ENCODE measurements at places on chromosomes 4 and X.
A peak's percentile ranks its signal among the peaks of the same experiment; 100 is the strongest.

DNA sequence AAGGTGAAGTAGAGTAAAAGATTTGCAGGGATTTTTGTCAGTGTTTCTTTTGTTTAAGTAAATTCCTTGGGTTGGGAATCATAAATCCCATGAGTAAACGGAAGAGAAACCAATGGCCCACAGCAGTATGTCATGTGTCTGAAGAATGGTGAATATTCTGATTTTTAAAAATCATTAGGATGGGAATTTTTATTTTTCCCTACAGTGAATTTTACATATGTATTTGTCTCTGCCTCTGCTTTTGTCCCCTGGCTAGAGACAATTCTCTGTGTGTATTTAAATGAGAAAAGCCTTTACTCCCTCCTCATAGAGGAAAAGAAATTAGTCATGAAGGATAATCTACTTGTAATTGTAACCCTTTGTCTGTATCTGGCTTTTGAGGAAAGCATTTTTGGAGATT lies 152.1 kb downstream of the THOC2 start:
- DNase-seq: no peak

DNA sequence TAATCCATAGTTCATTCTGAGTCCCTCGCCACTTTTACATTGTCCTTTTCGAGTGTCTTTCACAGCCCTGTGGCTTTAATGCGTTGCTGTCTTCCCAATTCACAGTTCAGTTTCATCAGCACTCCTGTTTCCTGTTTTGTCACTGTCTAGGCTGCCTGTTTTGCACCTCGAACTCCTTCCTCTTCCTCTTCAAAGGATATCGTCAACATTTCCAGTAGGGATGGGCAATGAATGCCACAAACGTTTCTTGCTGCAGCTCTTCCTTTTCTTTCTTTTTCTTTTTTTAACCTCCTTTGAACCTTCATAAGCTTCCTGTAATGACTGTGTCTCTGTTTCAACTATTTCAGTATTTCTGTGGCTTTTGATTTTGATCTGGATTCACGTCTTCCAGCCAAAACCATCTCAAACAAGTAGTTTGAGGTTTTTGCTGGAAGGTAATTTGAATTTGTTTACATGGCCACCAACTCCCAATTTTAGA lies 105.4 kb downstream of the ANXA3 start:
- DNase-seq: no peak

GRCh38 chrX:111007238-111007637 lies 88.8 kb upstream of the PAK3 start:
- no peak for DNase-seq

DNA sequence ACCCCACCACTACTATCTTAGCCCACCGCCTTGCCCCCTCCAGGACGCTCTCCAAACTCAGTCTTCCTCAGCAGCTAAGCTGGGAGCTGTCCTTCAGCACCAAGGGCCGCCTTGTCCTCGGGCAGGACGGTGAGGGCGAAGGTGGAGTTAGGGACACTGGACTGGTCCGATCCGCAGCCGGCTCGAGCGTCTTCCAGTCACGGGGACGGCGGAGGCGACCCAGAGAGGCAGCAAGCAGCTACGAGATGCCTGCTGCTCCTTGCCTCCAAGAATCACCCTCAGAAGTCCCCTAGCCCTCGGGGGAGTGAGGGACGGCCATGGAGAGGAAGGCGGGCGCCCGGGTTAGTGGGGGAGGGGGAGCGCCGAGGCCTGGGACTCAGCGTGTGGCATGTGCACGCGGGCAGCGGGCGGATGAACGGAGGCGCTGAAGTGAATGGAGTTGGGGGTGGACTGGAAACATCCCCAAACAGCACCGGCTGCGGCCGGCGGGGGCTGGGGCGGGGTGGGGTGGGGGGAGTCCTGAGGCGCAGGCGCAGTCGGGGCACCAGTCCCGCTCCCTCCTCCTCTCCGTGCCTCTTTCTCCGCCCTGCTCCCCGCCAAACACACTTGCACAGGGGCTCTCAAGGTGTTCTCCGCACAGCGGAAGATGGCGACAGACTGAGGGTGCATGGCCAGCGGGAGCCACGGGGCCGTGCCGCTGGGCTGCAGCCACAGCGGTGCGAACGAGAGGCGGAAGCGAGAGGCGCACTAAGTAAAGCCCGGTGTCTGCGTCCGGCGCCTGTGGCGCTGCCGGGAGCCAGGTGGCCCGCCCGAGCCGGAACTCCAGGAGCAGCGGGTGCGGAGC lies at the start of gene NALF2:
TSS of gene NALF2 (plus strand) at position 545 of the 844 bp plus-strand sequence. CDS start 957 bp downstream, outside the sequence.
- DNase-seq: no peak

DNA sequence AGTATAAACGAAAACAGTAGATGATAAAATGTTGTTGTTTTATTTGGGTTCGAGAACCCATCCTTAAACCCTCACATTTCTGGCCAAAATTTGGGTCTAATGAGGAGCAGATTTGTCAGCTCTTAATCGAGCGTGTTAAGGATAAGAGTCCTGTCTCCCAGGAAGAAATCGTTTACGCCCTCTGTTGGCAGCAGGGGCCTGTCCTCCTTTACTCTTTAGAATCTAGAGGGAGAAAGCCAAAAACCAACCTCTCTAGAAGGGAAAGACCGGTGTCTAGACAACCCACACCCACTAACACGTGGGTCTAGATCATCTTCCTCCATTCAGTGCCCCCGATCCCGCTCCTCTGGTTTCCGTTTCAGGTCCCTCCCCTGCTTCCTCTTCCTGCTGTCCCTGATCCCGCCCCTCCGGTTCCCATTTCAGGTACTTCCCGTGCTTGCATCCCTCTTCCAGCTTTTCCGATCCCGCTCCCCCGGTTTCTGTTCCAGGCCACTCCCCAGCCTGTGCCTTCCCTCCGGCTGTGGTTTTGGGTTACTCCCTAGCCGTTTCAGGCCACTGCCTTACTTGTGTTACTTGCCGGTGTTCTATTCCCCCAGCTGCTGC lies 339.1 kb downstream of the PAPSS1 start:
- DNase-seq: no peak

GRCh38 chrX:101258259-101258581 lies 32.9 kb downstream of the TAF7L start:
- no peak for DNase-seq

DNA sequence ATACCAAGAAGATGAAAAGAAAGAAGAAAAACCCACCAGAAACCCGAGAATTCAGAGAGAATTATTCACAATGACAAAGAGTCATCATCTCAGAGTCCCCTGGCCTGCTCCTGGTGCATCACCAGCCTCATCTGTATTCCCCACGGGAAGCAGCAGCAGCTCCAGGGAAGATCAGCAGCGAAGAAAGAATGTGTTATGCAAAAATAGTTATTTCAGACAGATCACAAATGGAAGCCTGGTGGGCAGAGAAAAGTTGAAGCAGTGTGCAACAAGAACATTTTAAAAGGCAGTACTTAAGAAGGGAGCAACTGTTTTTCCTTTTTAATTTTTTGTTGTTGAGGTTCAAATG lies 189.2 kb downstream of the PPP3CA start:
- no peak for DNase-seq

DNA sequence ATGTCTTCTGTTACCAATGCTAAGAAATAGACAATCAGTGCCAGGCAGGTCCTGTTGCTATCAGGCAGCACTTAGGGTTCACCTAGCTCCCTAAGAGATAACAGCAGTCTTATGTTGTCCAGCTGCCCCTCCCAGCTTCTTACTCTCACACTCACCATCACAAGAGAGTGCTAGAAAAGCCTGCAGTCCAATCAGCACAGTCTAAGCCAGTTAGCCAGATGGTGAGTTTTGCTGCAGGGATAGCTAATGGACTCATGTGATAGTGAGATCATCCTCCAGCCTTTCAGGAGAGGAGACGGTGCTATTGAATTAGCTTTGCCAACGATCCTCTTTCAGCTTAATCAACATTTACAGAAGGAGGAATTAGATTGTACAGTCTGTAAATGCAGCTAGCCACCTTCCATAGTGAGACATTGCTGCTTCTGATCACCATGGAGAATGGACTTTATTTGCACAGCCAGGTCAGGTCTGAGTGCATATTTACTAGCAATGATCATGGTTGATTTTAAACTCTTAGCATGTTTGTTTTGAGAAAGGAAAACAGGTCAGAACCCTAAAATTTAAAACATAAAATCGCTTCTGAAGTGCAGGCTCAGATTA lies 438.3 kb downstream of the CENPC start:
- DNase-seq: no peak

GRCh38 chr4:189279188-189279587 lies 661.5 kb upstream of the FRG1 start:
- DNase-seq: no peak

DNA sequence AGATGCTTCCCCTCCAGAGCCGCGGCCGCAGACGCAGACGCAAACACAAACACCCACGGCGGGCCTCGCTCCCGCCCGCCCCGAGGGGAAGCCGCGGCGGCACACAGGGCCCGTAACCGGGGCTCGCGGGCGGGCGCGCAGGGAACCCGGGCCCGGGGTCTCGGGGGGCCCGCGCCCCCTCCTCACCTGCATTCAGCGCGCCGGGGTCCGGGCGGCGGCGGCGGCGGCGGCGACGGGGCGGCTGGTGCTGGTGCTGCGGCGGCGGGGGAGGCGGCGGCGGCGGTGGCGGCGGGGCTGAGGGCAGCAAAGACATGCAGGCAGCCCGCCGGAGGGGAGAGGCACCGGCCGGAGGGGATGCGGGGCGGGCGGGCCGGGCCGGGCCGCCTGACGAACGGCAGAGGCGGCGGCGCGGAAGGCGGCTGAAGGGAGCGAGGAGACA lies 255 bp upstream of the CNOT6L start:
- peak; percentile 54 for DNase-seq

DNA sequence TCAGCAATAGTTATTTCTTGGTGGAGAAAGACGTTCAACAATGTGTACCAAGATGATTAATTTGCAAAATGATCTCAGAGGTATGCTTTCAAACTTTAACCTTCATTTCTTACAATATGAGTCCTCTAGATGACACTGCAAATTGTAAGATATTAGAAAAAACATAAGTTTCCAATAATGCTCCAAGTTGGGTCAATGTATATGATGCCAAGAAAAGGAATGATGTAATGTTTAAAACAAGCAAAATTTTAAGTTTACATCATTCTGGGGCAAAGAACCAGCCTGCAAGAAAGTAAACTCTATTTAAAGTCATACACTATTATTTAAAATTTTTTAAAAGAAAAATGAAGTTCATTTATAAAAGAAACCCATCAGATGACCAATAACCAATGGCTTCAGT lies 56.1 kb downstream of the PRSS12 start:
- no peak for DNase-seq

DNA sequence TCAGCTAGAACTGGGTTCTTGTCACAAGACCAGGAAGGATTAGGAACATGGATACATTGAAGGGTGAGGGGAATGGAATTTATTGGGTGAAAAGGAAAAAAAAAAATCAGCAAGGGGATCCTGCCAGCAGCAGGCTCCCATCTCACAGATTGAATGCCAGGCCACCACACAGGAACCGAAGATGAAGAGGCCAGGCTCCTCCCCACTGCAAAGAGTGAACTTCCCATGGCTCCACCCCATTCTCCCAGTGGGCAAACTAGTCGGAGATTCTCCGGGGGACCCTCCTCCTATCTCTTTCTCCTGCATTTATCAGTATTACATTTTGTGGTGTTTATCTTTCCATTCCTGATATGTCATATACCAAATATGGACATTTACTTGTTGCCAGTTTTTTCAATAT lies 46.0 kb upstream of the MAGED1 start:
- no peak for DNase-seq

- no peak for DNase-seq
These were observed 10.3 kb downstream of the MRPL1 start for GRCh38 chr4:77872723-77873445.

- no peak for DNase-seq
These were observed 1.5 kb downstream of the TSPAN5 start for GRCh38 chr4:98656886-98657285.

- no peak for DNase-seq
These were observed 51.8 kb upstream of the TRAM1L1 start for GRCh38 chr4:117137145-117137544.

- DNase-seq: no peak
These were observed 69.4 kb upstream of the CLDN34 start for GRCh38 chrX:9897761-9898161.

GRCh38 chrX:104854188-104854587 lies 288.2 kb downstream of the IL1RAPL2 start:
- no peak for DNase-seq

- DNase-seq: no peak
These were observed 439.5 kb downstream of the NAF1 start for GRCh38 chr4:162727232-162727631.

DNA sequence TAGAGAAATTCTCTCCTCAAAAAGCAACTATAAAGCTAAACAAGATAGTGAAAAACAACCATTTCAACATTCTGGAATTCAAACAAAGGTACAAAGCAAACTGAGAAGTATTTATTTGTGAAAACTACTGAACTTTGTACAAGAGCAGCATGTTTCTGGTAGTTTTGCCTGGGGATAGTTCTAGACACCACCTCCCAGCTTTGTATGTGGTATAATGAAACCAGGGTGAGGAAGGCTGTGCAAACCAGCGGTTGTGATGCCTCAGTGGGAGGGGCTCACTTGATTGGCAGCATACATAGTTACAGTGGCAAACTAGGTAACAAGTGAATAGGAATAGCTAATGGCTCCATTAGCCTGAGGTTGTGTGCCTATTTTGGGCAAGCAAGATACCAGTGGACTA lies 18.6 kb upstream of the FRMD7 start:
- DNase-seq: no peak

GRCh38 chrX:94057385-94057784 lies 383.4 kb downstream of the FAM133A start:
- no peak for DNase-seq

GRCh38 chrX:129522184-129523078 lies 859 bp downstream of the SMARCA1 start:
- DNase-seq: no peak

DNA sequence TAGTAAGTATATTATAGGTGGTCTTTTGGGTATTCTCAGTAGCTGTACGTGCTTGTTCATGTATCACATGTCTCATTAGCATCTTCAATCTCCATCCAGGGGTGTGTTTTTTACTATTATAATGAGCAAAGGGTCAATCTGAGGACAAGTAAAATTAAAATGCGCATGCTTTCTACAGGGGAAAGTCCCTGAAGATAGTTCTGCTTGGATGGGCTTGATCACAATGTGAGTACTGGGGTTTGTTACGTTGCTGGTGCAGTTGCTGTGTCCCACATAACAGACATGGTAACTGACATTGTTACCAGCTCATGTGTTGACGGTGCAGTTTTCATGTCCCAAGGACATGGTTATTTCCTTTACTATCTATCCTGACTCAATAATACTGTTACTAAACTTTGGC lies 65.9 kb downstream of the UCHL1 start:
- no peak for DNase-seq

DNA sequence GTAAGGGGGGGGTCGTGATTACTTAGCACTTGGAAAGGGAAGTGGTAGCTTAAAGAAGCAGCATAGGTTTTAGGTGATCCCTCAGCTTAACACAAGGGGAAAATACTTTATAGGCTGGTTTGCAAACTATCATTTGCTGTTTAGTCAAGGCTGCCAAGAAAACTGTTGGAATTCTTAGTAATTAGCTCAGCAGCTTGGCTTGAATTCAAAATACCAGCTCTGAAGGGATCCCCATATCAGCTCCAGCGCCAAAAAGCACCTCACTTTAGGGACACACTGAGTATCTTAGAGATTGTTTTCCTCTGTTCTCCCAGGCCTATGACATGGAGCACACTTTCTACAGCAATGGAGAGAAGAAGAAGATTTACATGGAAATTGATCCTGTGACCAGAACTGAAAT lies 8.8 kb downstream of the TNMD start:
- no peak for DNase-seq

- DNase-seq: no peak
These were observed 77.2 kb upstream of the BCOR start for GRCh38 chrX:40174854-40175510.

- DNase-seq: no peak
These were observed 81.4 kb upstream of the CPEB2 start for GRCh38 chr4:14920759-14921320.

GRCh38 chrX:11628399-11628798 lies 37.3 kb downstream of the ARHGAP6 start:
- no peak for DNase-seq
